ENCODE measurements at places on chromosomes 12 and 14.

- no peak overlapping the region for H3K4me3 ChIP-seq
- no peak for DNase-seq
- H3K4me1 ChIP-seq = no peaks in the 10 kb centered on the region
- H3K27ac ChIP-seq = no peak overlapping the region
These were observed 1019.5 kb downstream of the SLC6A15 start for GRCh38 chr12:83893101-83893500.

DNA sequence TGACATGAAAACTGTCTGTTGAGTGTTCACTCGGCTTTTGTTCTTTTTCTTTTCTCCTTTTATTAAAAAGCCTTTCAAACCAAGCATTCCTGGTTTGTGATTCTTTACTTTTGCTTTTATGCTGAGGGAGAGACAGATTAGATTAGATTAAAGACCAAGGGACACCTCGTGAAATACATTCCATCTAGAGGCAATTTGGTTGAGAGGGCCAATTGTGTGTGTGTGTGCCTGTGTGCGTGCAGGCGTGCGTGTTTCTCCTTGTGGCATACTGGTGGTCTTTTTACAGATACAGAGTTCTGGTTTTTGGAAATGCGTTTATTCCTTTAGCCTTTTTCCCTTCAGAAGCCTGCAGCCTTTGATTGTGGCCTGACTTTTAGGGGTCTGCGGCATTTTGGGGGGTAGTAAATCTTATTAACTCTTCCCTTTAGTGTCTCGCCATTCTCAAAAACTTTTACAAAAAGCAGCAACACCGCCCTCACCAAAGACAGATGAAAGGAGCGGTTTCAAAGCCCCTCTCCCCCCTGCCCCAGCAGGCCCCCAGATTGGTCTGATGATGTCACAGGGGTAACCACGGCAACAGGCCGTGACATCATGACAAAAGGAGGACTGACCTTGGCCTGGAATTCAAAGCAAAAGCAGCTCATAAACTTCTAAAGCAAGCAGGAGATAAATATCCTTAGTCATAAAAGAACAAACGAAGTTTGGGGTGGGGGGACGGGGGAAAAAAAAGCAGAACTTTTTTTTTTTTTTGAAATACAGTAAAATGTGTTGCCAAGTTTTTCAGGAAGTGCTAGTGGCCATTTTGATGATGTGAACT, 84.1 kb upstream of the TBX3 start:
- no peak overlapping the region for H3K27ac ChIP-seq
- H3K36me3 ChIP-seq = no peaks in the 10 kb centered on the region
- no peak overlapping the region for H3K4me3 ChIP-seq

- no peak overlapping the region for H3K4me3 ChIP-seq
- no peak overlapping the region for H3K27ac ChIP-seq
- H3K36me3 ChIP-seq = no peaks in the 10 kb centered on the region
These were observed 25.8 kb upstream of the TRHDE start for GRCh38 chr12:72246370-72246769.

- no peak overlapping the region for H3K4me3 ChIP-seq
- H3K4me1 ChIP-seq = no peaks in the 10 kb centered on the region
- no peak overlapping the region for H3K27ac ChIP-seq
- no peaks in the 10 kb centered on the region for H3K36me3 ChIP-seq
- no peaks in the 10 kb centered on the region for H3K27me3 ChIP-seq
These were observed 258.8 kb upstream of the GARIN6 start for GRCh38 chr12:99388671-99389195.
